ENCODE measurements at places on chromosomes 7 and 10. TPM values are rescaled to one million over a fixed set of nuclear protein-coding genes. Genes with fewer than 3 reads are reported as not detected.
A peak's percentile ranks its signal among the peaks of the same experiment; 100 is the strongest.

GRCh38 chr7:41886901-41887311, 184.0 kb upstream of the INHBA start:
- no peak overlapping the region for H3K27ac ChIP-seq
- H3K4me1 ChIP-seq, result peaks cover 65% of the 10 kb centered on the region
- H3K4me3 ChIP-seq, result no peak overlapping the region
- peaks cover 54% of the 10 kb centered on the region for H3K27me3 ChIP-seq
- H3K36me3 ChIP-seq, result peaks cover 13% of the 10 kb centered on the region
- DNase-seq, result no peak

Gene SKIDA1
- 0.41 TPM for total RNA-seq

Gene RPEL1
- 0.12 TPM for total RNA-seq

DNA sequence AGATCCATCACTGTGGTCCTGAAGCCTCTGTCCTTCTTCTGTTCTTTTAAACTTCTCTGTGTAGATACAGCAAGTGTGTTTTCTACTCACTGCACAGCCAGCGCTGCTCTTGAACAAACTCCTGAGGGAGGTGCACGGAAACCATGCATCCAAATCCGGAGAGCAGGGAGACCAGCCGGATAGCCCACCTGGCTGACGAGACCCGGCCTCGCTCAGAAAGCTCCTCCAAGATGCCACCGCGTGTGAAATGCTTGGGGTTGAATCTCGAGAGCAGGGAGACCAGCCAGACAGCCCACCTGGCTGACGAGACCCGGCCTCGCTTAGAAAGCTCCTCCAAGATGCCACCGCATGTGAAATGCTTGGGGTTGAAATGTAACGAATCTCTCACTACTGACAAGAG, 602.0 kb downstream of the PTPRN2 start:
- H3K4me1 ChIP-seq, result no peaks in the 10 kb centered on the region
- H3K4me3 ChIP-seq, result no peak overlapping the region
- H3K36me3 ChIP-seq, result no peaks in the 10 kb centered on the region
- H3K27ac ChIP-seq, result no peak overlapping the region
- H3K27me3 ChIP-seq, result no peaks in the 10 kb centered on the region

- peaks cover 73% of the 10 kb centered on the region for H3K4me1 ChIP-seq
- no peak for DNase-seq
- H3K27me3 ChIP-seq, result peaks cover 13% of the 10 kb centered on the region
Measured at GRCh38 chr7:818031-818699, 14.1 kb upstream of the SUN1 start.

GRCh38 chr7:111980725-111981124, 225.5 kb downstream of the DOCK4 start:
- no peak overlapping the region for H3K27ac ChIP-seq
- H3K4me1 ChIP-seq, result no peaks in the 10 kb centered on the region
- no peaks in the 10 kb centered on the region for H3K36me3 ChIP-seq
- H3K27me3 ChIP-seq, result no peaks in the 10 kb centered on the region
- DNase-seq, result no peak

DNA sequence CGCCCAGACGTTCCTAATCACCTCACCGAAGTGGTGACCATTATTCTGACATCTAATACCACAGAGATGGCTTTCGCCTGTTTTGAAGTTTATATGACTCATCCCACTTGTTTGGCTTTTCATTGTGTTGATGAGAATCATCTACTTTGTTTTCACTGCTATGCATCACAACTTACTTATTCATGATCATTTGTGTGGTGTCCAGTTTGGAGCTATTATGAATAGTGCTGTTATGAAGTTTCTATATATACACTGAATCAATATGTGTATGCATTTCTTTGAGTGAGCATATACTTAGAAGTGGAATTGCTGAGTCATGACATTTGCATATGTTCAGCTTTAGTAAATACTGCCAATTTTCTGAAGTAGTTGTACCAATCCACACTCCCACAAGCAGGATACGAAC, 38.6 kb upstream of the TNKS2 start:
- H3K4me1 ChIP-seq, result no peaks in the 10 kb centered on the region
- no peak overlapping the region for H3K27ac ChIP-seq
- H3K36me3 ChIP-seq, result no peaks in the 10 kb centered on the region

Gene LEP
- not detected for total RNA-seq

Gene WEE2
- total RNA-seq, result not detected

DNA sequence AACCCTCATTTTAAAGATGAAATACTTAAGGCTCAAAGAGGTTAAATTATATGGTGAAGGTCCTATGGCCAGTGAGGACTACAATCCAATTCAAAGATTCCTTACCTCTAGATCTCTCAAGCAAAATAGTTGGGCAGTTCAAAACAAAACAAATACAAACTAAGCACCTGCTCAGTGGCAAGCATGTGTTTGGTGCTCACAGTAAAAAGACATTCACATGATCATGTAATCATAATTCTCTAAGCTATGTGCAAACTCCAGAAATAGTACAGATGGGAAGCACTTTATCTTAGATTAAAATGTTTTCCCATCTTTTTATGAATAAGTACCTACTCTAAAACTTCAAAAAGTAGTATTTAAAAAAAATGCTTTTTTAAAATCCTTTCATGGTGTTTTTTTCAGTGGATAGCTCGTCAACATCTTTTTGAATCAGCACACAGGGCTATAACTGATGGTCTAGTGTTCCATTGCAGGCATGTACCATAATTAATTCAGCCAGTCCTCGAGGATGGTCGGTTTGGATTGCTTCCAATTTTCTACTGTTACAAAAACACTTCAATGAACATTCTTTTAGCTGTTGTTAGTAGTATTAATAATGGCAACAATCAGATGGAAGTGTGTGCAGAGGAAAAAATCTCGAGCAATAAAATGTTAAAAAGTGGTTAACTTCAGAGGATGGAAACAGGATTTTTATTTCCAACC, 58.4 kb downstream of the CHCHD3 start:
- H3K36me3 ChIP-seq, result peaks cover 6% of the 10 kb centered on the region
- no peaks in the 10 kb centered on the region for H3K27me3 ChIP-seq
- no peak for DNase-seq
- no peak overlapping the region for H3K4me3 ChIP-seq
- H3K27ac ChIP-seq, result no peak overlapping the region
- H3K4me1 ChIP-seq, result no peaks in the 10 kb centered on the region

Gene ITGB8
- total RNA-seq, result not detected

DNA sequence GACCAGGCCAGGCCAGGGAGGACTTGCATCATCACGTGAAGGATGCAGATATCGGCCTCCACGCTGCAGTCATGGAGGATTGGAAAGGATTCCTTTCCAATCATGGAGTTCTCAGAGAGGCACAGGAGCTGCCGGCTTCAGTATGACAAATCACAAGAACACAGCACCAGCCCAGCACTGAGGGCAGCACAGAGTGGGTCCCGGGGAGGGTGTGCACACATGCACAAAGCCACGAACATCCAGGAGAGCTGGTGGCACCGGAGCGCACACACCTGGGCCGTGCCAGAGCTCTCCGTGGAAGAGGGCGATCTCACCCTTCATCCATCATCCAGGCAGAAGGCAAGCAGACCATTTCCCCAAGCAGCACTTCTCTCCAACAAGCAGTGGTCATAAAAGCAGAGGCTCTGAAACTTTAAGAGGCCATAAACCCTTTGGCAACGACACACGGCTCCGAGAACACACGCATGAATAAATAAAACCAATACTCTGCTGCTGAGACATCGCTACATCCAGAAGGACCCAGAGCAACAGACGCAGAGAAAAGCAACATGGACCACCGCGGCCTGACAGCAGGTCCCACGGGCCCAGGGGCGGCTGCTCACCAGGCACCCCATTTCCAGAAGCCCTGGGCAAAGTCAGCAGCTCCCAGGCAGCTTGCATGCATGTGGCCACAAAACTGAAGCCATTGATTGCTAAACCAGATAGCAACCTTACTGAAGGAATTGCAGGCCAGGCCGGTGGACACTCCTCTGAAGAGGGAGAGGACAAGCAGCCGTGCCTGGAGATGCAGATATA, 180.8 kb downstream of the USP6NL start:
- H3K36me3 ChIP-seq, result peaks cover 6% of the 10 kb centered on the region
- no peaks in the 10 kb centered on the region for H3K27me3 ChIP-seq
- no peak overlapping the region for H3K4me3 ChIP-seq
- DNase-seq, result no peak
- peaks cover 18% of the 10 kb centered on the region for H3K4me1 ChIP-seq

Gene FAM25A
- not detected for total RNA-seq

GRCh38 chr10:29688230-29688661, 53.5 kb upstream of the SVIL start:
- no peak for DNase-seq
- no peak overlapping the region for H3K27ac ChIP-seq

Gene NXPH1
- total RNA-seq, result not detected

- no peak for DNase-seq
- no peaks in the 10 kb centered on the region for H3K36me3 ChIP-seq
Measured at GRCh38 chr7:45585628-45586027, 11.5 kb downstream of the ADCY1 start.

Gene HTR5A
- not detected for total RNA-seq

DNA sequence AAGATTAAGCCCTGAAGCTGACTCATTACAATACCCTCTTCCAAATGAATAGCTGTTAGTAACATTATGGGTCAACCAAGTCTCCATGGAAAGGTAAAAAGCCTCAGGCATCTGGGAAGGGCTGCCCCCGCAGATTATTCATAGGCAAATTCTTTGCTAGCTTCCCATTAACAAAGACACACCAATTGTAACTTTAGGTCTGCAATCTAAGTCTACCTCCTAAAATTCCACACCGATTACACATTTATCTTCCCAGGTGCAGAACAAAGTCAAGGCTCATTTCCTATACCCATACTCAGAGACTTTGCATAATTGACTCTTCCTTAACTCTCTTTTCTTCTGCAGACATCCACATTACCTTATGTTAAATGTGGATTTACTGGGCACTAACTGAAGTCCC, 826.3 kb upstream of the MBL2 start:
- H3K4me1 ChIP-seq, result no peaks in the 10 kb centered on the region
- H3K36me3 ChIP-seq, result no peaks in the 10 kb centered on the region
- H3K27me3 ChIP-seq, result no peaks in the 10 kb centered on the region

Gene AGBL3
- 3.8 TPM for total RNA-seq

Gene ANKRD30A
- not detected for total RNA-seq

DNA sequence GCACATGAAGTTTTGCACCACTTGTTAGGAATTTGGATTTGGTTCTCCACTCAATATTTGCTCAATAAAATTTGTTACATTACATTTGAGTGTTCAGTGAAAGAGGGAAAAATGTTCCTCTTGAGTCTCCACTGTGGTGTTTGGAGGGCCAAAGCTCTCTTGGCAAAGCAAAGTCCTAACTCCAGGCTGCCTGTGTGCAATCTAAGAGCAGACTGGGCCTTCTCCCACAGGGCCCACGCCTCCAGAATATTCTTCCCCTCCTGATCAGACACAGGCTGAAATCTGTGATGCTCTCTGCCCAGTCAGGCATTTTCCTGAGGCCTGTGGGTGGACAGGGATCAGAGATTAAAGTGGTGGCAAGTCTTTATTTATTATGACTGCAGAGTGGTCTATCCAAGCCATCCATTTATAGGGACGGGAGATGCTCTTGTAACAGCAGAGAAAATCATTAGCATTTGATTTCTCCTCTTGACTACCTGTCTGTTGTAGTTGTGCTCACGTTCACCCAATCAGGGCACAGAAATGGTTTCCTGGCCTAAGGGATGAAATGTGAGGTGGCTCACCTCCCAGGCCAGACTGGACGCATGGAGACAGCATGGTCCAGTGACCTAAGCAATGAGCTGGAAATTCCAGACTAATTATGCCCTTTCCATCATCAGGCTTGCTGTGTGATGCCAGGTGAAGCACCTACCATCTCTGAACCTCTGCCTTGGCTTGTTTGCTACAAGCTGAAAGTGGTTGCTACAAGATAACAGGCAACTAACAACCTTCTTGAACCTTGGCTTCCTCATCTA, 147.1 kb upstream of the NRBF2 start:
- H3K27me3 ChIP-seq, result peaks cover 15% of the 10 kb centered on the region
- no peak overlapping the region for H3K27ac ChIP-seq
- H3K36me3 ChIP-seq, result no peaks in the 10 kb centered on the region

DNA sequence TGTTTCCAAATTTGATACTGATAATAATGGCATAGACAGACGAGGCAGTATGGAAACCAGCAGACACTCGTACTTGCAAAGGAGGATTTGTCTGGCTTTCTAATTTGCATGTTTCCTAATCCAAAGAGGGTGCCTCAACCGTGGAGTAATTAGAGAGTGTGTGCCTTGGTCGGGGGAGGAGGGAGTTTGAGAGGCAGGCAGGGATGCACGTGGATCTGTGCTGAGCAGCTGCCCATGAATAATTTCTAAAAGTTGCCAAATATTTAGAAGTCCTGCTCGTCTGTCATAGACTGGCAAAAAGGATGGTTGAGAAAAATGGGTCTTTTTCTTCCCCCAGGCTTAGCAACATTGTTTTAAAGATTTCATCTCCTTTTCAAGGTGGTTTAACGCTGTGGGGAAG, 69.4 kb downstream of the PTPRE start:
- DNase-seq, result no peak
- H3K4me1 ChIP-seq, result no peaks in the 10 kb centered on the region
- peaks cover 2% of the 10 kb centered on the region for H3K36me3 ChIP-seq
- no peak overlapping the region for H3K27ac ChIP-seq
- peaks cover 18% of the 10 kb centered on the region for H3K27me3 ChIP-seq
- no peak overlapping the region for H3K4me3 ChIP-seq

DNA sequence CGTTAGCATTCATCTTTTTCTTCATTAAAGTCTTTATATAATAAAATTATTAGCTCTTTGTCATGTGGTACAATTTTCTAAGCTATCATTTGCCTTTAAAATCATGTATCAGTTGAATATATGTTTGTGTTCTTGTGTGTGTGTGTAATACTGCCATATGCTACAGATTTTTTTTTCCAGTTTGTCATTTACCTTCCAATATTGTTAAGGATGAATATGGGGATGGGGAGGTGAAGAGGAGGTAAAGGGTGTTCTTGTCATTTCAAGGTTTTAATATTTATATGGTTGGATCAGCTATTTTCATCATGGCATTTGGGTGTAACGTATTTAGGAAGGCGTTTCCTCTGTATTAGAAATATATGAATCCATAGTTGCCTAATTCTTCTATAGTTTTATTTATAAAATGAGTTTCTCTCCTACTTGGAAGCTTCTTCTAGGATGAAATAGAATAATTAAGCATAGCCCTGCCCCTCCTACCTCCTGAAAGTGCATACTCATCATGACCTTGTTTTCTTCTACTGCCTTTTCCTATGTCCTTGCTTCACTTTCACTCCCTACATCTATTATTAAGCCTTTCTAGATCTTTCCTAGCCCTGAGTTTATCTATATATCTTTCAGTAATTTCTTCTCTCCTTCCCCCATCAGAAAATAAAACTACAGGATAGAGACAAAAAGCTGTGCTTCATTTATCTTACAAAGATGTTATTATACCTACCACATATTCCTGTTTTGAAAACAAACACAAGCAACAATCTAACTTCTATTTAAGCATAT, 25.1 kb downstream of the RAB18 start:
- H3K4me1 ChIP-seq, result peaks cover 46% of the 10 kb centered on the region
- H3K4me3 ChIP-seq, result peak overlapping the region; percentile 9
- peak overlapping the region; percentile 75 for H3K27ac ChIP-seq
- H3K27me3 ChIP-seq, result no peaks in the 10 kb centered on the region
- no peak for DNase-seq

Gene EGR2
- 76.7 TPM for total RNA-seq

Gene MSMB
- not detected for total RNA-seq

GRCh38 chr7:69883399-69883891, 285.2 kb downstream of the AUTS2 start:
- DNase-seq, result no peak
- no peak overlapping the region for H3K4me3 ChIP-seq
- H3K4me1 ChIP-seq, result no peaks in the 10 kb centered on the region
- no peak overlapping the region for H3K27ac ChIP-seq
- H3K36me3 ChIP-seq, result no peaks in the 10 kb centered on the region

- H3K27me3 ChIP-seq, result no peaks in the 10 kb centered on the region
- H3K4me3 ChIP-seq, result no peak overlapping the region
- H3K27ac ChIP-seq, result no peak overlapping the region
- no peak for DNase-seq
- H3K4me1 ChIP-seq, result no peaks in the 10 kb centered on the region
- no peaks in the 10 kb centered on the region for H3K36me3 ChIP-seq
Measured at GRCh38 chr10:85847085-85847484, 519.5 kb downstream of the GRID1 start.
